ENCODE measurements at places on chromosomes 1 and 21.

GRCh38 chr1:203649999-203650836 is 23.6 kb downstream of the ATP2B4 start:
- DNase-seq, result peak; percentile 74

DNA sequence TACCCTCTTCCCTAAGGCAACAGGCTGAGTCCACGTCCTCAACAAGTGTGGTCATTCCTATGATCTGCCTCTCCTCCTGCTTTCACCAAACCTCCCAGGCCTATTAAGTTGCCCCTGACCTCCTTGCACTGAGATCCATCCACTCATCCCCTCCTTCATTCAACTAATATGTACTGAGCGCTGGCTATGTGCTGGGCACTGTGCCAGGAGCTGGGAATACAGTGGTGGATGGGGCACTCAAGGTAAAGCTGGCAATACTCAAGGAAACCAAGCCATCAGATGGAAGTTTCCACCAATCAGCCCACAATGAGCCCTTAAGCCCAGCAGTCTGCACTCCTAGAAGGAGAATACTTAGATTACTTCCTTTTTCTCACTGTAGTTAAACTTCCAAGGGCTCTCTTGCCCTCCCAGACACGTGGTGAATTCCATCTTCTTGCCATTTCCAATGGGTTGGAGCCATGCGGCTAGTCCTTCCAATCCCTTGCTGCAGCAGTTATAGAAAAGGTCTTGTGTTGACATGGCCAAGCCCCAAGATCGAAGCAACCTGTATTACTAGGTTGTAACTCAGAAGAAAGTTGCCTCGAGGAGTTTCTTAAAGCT is 279.9 kb upstream of the RUNX1 start:
- DNase-seq, result no peak

DNA sequence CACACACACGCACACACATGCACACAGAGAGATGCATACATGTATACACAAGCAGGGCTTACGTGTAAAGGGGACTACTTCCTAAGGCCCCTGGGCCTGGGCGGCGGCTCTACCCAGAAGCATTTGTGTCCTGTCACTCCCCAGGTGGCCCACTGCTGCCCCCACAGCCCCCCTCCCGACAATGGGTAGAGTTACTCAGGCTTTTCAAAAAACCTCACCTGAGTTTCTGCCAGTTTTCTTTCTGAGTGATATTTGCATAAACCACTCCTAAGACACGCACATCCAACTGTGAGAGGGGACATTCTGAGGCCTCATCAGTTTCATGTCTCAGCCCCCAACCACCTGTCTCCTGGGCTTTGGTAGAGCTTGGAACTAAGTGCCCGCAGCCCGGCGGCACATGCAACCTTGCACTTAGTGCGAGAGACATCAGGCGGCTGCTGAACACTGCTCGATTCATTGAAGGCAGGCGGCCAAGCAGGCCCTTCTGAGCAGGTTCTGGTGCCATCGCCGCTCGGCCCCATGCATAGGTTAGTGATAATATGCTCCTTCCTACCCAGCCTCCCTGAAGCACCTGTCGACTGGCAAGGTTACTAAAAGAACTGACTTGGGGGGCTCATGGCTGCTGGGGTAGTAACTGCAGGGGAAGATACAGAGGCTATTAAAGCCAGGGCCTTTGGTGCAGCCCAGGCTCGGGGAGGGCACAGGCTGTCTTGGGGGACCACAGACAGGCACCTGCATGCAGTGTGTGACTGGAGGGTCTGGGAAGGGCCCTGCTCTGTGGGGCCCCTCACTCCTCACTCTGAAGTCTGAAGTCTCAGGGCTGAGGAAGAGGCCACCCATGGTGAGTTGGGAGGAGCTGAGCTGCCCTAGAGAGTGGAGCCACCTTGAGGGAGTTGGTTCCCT is 364.2 kb upstream of the VAMP3 start:
- DNase-seq, result no peak

DNA sequence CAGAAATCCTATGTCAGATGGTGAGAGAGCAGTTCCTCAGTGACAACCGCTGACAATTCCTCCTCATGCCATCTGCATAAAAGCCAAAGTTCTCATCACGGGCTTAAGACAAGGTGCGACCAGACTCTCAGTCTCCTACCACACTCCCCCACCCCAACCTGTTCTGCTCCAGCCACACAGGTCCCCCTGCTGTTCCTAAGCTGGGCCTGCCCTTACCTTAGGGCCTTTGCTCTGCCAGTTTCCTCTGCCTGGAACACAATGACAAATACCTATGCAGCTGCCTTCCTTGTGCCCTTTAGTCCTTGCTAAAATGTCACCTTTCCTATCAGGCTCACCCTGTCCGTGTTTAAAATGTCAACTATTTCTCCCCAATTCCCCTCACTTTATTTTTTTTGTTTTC is 382.2 kb downstream of the NTNG1 start:
- no peak for DNase-seq

GRCh38 chr1:99644279-99645004 is 1.5 kb upstream of the PALMD start:
- no peak for DNase-seq

GRCh38 chr1:215143497-215143896 is 61.0 kb downstream of the KCNK2 start:
- DNase-seq, result no peak

DNA sequence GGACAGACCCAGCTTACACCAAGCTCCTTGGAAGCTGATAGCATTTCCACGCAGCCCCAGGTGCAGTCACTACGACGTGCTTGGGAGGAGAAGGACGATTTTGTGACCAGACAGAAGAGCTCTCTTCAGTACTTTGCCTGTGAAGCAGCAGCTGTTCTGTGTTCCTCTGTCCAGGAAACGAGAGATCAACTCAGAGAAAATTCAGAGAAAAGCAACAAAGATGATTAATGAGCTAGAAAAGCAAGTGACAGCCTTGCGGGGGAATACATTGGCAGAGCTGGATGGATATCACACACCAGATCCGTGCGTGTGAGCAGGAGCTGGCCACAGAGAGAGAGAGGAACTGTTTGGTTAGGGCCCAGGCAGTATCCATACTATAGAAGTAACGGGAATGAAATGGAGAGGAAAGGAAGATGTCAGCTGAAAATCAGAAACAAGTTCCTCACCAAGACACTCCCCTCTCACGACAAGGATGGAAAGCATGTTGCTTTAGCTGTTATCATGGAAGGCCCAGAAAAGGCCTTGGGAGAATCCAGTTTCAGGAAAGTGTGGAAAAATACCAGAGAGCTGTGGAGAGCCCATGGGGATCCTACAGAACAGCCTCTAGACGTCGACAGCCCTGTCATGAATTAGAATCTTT is 106.2 kb downstream of the TOMM20 start:
- DNase-seq, result no peak

Data from CD4-positive, alpha-beta T cell (primary cell).